ENCODE measurements at places on chromosomes 16 and 17.

DNA sequence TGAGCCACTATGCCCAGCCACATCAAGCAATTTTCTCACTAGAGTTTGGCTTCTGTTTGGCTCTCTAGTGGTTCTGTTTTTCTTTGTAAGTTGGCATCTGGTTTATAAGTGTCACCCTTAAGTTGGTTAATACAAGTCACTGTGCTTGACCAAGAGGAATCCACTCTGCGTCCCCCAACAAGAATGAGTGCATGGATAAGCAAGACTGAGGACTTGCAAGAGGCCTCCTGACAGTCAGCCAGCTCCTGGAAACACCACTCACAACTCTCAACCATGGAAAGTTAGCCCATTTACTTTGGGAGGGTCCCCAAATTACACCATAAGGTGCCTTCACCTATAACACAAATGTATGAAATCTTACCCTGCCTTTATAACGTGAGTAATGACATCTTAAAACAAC lies 7.6 kb downstream of the RFWD3 start:
- DNase-seq, result no peak

GRCh38 chr17:65910836-65911235 lies 281.1 kb downstream of the CEP112 start:
- no peak for DNase-seq

DNA sequence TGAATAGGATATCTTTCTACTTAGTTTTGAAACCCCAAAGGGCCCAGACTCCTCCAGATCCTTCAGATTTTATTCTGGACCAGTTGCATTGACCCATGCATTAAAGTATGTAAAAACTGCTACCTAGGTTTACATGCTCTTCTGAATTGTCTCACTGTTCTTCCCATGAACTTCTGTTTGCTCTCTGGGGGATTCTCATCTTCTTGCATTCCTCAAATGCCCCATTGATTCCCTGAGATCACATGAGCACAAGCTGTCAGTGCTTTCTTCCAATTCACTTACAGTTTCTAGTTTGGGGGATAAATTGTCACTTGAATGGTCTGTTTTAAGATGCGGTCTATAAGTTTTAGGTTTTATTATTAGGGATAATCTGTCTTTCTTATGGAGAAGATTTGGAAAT lies 188.9 kb upstream of the KIF2B start:
- DNase-seq, result no peak

DNA sequence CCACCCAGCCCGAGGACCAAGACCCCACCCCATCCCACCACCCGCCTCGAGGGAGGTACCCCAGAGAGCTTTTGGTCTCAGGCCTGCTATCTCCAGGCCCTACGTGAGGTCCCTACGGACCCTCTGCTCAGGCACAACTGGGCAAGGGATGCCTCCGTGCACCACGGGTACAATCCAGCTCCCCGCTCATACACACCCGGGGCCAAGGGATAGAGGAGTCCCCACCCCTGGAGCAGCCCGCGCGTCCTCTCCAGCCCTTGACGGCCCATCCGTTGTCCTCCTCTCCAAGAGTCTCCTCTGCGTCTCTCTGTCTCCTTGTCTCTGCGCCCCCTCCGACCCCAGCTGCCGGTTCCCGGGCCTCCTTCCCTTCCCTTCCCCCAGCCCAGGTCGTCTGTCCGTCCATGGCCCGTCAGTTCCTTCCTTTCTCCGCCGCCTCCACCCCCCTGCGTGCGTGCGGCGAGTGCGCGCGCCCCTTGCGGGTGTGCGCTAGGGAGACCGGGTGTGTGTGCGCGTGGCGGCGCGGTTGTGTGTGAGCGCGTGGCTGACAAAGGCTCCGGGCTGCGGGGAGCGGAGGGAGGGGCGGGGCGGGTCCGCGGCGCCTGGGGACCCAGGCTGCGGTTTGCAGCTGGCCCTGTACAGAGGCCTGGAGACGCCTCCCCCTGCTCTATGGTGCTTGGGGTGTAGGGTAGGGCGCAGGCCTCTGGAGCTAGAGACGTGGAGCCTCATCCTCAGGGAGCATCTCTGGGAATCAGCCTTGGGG lies 930 bp downstream of the SPNS2 start:
- DNase-seq, result peak; percentile 14

GRCh38 chr16:83701494-83701893 lies 106.3 kb upstream of the HSBP1 start:
- peak; percentile 30 for DNase-seq

DNA sequence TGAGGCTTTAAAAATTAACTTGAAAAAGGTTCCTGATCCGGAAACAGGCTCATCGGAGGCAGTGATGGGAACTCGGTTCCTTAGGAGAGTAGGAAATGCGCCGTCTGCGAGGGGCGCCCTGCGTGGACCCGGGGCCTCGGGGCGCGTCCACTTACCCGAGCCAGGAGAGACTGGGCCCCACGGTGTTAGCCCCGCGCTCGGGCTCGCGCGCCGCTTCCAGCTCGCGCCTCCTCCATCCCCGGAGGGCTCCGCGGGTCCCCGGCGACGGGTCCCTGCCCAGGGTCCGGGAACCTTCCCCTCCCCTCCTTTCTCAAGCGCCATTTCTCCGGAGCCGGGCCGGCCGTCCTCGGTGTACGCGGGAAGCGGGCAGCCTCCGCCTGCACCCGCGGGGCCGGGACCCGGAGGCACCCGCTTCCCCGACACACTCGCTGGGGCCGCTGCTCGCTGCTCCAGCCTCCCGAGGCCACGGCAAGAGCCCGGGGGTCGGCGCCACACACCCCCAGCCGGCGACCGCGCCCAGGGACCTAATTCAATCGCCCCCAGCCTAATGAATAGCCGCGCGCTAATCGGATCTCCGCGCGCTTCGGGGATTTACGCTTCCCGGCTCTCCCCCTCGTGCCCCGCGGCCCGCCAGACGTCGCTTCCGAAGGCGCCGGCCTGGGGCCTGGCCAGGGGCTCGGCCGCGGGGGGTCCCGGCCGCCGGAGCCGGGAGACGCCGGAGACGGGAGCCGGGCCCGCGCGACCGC lies 2.2 kb upstream of the BAHCC1 start:
- peak; percentile 68 for DNase-seq

DNA sequence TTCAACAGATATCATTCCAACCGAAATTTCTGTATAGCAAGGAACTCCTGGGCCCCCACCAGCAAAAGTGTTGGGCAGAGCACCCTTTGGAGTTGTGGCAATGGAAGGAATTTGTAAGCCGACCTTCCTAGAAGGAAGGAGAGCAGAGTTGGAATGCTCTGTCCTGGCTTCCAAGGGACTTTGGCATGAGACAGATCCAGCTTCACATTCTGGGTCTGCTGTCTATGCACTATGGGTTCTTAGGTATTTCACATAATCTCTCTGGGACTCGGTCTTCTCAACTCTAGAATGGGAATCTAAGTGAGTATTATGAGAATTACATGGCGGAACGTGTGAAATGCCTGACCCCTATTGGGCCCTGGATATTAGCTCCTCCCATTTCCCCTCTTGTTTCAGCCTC lies 63.2 kb upstream of the MARCHF10 start:
- no peak for DNase-seq

DNA sequence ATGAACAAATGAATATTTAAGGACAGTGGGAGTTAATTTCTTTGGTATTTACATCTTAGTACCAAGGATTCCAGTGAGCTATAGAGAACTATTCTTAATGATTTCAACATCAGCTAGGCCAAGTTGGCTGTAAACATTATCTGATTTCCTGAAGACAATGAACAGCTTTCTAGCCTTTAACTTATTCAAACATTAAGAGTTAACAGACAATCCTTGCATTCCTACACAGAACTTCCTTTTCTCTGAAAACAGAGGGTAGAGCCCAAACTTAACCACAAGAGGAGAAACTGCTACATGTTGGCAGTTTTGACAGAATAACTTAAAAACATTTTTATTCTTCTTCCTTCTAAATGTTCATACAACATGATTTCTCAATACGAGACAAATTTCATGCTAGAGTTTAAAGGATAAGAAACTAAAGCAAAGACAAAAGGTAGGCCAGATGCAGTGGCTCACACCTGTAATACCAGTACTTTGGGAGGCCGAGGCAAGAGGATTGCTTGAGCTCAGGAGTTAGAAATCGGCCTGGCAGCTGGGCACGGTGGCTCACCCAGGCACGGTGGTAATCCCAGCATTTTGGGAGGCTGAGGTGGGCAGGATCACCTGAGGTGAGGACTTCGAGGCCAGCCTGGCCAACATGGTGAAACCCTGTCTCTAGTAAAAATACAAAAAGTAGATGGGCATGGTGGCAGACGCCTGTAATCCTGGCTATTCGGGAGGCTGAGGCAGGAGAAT lies 4.4 kb downstream of the CRLF3 start:
- DNase-seq, result no peak

GRCh38 chr17:8746501-8747236 lies 2.0 kb upstream of the CCDC42 start:
- DNase-seq, result no peak

GRCh38 chr17:44502598-44503146 lies 534 bp downstream of the GPATCH8 start:
- peak; percentile 64 for DNase-seq
